ENCODE measurements at places on chromosomes 7 and 10.

GRCh38 chr7:154575497-154575896 lies 427.4 kb downstream of the PAXIP1 start:
- H3K27ac ChIP-seq, result no peak overlapping the region
- no peak for DNase-seq
- H3K4me3 ChIP-seq, result no peak overlapping the region
- no peaks in the 10 kb centered on the region for H3K36me3 ChIP-seq
- H3K27me3 ChIP-seq, result no peaks in the 10 kb centered on the region

- H3K27ac ChIP-seq, result no peak overlapping the region
- H3K4me3 ChIP-seq, result no peak overlapping the region
- no peaks in the 10 kb centered on the region for H3K27me3 ChIP-seq
- H3K36me3 ChIP-seq, result no peaks in the 10 kb centered on the region
- no peak for DNase-seq
Observed at GRCh38 chr7:107684947-107685463, 24.4 kb downstream of the SLC26A4 start.

- H3K4me1 ChIP-seq, result peaks cover 19% of the 10 kb centered on the region
- H3K27me3 ChIP-seq, result no peaks in the 10 kb centered on the region
- no peak for DNase-seq
- peak overlapping the region; percentile 43 for H3K4me3 ChIP-seq
- H3K27ac ChIP-seq, result peak overlapping the region; percentile 43
Observed at GRCh38 chr10:69061305-69062161, 26.4 kb upstream of the SRGN start.

GRCh38 chr7:24910551-24911212 lies 69.3 kb downstream of the OSBPL3 start:
- H3K27me3 ChIP-seq, result no peaks in the 10 kb centered on the region
- no peak for DNase-seq
- peaks cover 38% of the 10 kb centered on the region for H3K4me1 ChIP-seq
- no peak overlapping the region for H3K27ac ChIP-seq

DNA sequence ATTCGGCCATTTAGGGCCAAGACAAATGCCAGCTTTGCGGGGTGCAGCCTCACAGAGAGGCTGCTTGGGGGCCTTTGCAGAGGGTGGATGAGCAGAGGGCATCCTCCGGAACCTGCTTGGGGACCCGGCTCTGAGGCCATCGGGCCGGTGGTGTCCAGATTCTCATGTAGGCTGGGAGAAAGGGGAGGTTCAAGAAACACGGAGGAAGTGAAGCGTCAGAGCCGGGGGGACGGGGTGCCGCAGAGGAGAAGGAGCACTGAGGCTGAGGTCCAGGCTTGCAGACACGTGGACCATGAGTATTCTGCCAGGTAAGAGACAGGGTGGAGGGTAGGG lies 150.7 kb upstream of the SHH start:
- H3K27me3 ChIP-seq, result no peaks in the 10 kb centered on the region
- DNase-seq, result no peak
- no peak overlapping the region for H3K27ac ChIP-seq
- H3K4me1 ChIP-seq, result no peaks in the 10 kb centered on the region
- H3K4me3 ChIP-seq, result no peak overlapping the region

- H3K4me1 ChIP-seq, result no peaks in the 10 kb centered on the region
- DNase-seq, result no peak
- H3K4me3 ChIP-seq, result no peak overlapping the region
- no peak overlapping the region for H3K27ac ChIP-seq
- H3K36me3 ChIP-seq, result no peaks in the 10 kb centered on the region
- H3K27me3 ChIP-seq, result no peaks in the 10 kb centered on the region
Observed at GRCh38 chr7:131335639-131336381, 8.1 kb downstream of the MKLN1 start.

- no peak overlapping the region for H3K27ac ChIP-seq
- no peak for DNase-seq
- H3K27me3 ChIP-seq, result no peaks in the 10 kb centered on the region
- H3K4me1 ChIP-seq, result no peaks in the 10 kb centered on the region
- H3K36me3 ChIP-seq, result peaks cover 3% of the 10 kb centered on the region
Observed at GRCh38 chr7:55970978-55971377, 6.6 kb downstream of the NIPSNAP2 start.

- H3K27me3 ChIP-seq, result no peaks in the 10 kb centered on the region
- DNase-seq, result no peak
- H3K36me3 ChIP-seq, result no peaks in the 10 kb centered on the region
Observed at GRCh38 chr10:52040486-52040885, 273.6 kb upstream of the DKK1 start.

DNA sequence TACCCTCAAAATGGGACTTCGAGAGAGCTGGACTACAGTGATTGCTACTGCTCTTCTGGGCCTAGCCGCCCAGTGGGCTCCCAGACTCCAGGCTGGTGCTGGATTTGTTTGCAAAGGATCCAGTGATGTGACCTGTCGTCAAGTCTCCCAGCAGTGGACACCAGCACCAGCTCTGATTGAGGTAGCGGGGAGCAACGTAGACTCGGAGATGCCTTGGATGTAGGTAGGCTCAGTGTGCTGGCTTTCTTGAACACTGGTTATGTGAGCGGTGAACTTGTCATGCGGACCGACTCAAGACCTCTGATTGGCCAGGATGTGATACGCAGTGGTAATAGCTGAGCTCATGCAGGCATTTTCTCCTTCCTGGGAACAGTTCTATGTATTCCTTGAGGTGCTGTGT lies 19.4 kb downstream of the AKR1C2 start:
- H3K4me3 ChIP-seq, result no peak overlapping the region
- H3K4me1 ChIP-seq, result no peaks in the 10 kb centered on the region
- no peak for DNase-seq
- no peaks in the 10 kb centered on the region for H3K27me3 ChIP-seq
- H3K27ac ChIP-seq, result no peak overlapping the region

GRCh38 chr10:120475844-120476791 lies 19.1 kb downstream of the PLPP4 start:
- no peak for DNase-seq
- no peak overlapping the region for H3K27ac ChIP-seq
- no peak overlapping the region for H3K4me3 ChIP-seq
- H3K36me3 ChIP-seq, result no peaks in the 10 kb centered on the region
- no peaks in the 10 kb centered on the region for H3K27me3 ChIP-seq

- H3K4me3 ChIP-seq, result no peak overlapping the region
- H3K27me3 ChIP-seq, result no peaks in the 10 kb centered on the region
- H3K4me1 ChIP-seq, result no peaks in the 10 kb centered on the region
- no peaks in the 10 kb centered on the region for H3K36me3 ChIP-seq
- DNase-seq, result no peak
Observed at GRCh38 chr7:151727579-151728285, 149.2 kb downstream of the PRKAG2 start.

DNA sequence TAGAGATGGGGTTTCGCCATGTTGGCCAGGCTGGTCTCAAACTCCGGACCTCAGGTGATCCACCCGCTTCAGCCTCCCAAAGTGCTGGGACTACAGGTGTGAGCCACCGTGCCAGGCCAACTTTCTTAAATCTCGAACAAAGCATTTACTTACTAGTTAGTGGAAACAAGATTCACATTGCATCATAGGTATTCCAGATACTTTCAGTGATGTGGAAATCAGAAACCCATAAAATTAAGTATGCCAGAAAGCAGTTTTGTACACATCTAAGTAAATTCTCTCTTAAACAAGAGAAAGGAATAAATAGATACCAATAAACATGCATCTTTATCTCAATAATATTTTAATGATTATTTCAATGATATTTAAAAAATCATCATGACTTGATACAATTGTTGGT lies 75.5 kb downstream of the DGKI start:
- H3K4me1 ChIP-seq, result no peaks in the 10 kb centered on the region
- H3K27ac ChIP-seq, result no peak overlapping the region
- H3K27me3 ChIP-seq, result no peaks in the 10 kb centered on the region
- no peak for DNase-seq

DNA sequence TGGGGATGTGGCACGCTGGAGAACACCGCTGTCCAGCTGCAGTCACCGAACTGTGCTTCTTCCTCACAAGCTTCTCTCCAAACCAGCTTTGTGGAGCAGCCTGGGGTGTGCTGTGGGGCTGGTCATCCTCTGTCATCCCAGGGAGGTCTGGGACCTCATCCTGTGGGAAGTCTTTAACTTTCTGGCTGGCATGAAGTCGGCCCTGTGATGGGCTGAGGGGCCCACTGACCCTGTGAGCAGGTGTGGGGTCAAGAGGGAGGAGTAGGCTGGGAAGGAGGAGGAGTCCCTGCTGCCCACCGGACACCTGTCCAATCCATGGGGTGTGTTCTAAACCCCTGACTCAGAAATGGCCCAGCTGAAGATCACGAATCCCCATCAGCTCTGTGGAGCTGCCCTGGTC lies 136.2 kb upstream of the SHH start:
- no peaks in the 10 kb centered on the region for H3K36me3 ChIP-seq
- H3K4me3 ChIP-seq, result no peak overlapping the region
- no peak overlapping the region for H3K27ac ChIP-seq
- H3K27me3 ChIP-seq, result peaks cover 7% of the 10 kb centered on the region

DNA sequence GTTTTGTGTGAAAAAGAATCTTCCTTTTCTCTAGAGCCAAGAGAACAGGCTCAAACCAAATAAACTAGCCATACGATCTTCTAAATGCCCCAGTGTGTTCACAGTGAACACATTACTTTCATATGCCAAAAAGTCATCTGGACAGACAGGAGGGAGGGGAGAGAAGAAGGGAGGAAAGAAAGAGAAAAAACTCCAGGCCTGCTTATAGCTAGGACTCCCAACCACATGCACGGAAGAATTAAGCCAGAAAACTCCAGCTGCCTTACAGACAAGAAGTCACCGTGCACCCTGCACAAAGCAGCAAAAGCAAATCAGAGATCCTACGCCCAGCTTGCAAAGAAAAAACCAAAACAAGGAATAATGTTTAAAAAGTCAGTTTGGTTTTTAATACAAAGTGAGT lies 34.3 kb downstream of the SNX8 start:
- no peak overlapping the region for H3K27ac ChIP-seq
- DNase-seq, result no peak
- no peaks in the 10 kb centered on the region for H3K36me3 ChIP-seq
- H3K4me3 ChIP-seq, result no peak overlapping the region
- H3K4me1 ChIP-seq, result no peaks in the 10 kb centered on the region

DNA sequence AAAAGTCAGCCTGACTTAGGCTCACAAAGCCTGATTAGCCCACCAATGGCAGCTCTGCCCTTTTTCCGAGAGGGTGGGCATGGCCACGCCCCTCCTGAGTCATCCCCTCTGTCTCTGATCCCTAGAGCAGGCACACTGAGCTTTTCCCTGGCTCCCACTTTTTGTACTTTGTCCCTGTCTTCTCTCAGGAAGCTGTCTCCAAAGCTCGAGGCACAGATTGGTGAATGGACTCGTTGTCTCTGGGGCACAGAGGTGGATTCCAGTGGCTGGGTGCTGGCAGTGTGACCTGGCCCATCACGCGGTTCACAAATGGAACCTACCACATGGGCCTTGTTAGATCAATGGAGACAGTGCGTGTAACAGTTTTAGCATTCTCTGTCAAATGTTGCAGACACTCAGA lies 313.5 kb downstream of the WDR37 start:
- H3K27ac ChIP-seq, result no peak overlapping the region
- H3K36me3 ChIP-seq, result no peaks in the 10 kb centered on the region
- no peak overlapping the region for H3K4me3 ChIP-seq
- H3K4me1 ChIP-seq, result no peaks in the 10 kb centered on the region

GRCh38 chr10:45418849-45419675 lies 45.0 kb downstream of the ALOX5 start:
- H3K27me3 ChIP-seq, result no peaks in the 10 kb centered on the region
- no peaks in the 10 kb centered on the region for H3K36me3 ChIP-seq
- DNase-seq, result peak; percentile 24
- H3K4me3 ChIP-seq, result peak overlapping the region; percentile 78

DNA sequence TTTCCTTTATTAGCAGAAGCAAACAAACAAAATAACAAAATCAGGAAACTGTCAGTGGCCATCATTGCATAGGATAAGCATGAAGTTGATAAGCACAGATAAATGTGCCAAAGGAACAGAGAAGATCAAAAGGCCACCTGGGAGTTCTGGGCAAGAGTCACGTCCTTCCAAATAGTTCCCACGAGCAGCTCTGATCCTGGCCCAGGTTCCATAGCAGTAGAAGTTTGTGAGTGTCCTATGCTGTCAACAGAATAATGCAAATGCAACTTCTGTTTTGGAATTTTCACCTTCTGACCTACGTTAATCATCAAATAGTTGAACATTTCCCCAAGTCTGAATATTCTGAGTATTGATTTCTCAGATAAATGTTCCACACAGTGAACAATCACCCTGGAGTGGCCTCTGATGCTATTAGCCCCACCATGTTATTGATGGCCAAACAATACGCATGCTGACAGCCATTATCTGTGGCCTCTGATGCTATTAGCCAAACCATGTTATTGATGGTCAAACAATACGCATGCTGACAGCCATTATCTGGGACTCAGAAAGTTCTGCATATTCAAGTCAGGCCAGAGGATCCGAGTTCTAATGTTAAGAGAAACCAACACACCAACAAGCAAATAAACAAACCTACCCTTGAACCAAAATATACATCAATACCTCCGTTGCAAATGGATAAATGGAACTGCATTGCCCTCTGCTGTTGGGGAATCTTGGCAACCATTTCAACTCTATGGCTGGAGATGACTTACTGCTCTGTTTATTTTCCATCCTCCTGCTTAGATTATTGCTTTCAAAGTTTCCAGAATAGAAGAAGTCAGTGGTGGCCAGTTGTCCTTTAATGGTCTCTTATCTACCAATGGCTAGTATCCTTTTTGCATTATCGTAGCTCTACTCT lies 63.3 kb downstream of the MRC1 start:
- DNase-seq, result no peak
- H3K27me3 ChIP-seq, result no peaks in the 10 kb centered on the region
- no peak overlapping the region for H3K27ac ChIP-seq
- no peaks in the 10 kb centered on the region for H3K36me3 ChIP-seq

DNA sequence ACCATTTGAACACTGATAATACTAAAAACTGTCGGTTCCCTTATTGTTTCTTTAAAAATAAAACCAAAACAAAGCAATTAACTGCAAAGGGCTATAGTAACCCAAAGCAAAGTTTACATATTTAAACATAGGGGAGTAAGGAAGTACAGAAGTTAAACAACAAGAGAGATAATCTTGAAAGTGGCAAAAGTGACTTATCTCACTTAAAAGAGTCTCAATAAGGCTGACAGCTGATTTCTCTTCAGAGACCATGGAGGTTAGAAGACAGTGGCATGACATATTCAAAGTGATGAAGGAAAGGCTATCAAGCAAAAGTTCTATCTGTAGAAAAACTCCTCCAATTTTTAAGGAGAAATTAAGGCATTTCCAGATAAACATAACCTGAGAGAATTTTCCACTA lies 233.5 kb upstream of the HDAC9 start:
- H3K4me1 ChIP-seq, result no peaks in the 10 kb centered on the region
- no peaks in the 10 kb centered on the region for H3K36me3 ChIP-seq
- H3K27ac ChIP-seq, result no peak overlapping the region
- DNase-seq, result no peak
- no peaks in the 10 kb centered on the region for H3K27me3 ChIP-seq
- H3K4me3 ChIP-seq, result no peak overlapping the region
